ENCODE measurements at places on chromosomes 7 and 10.

DNA sequence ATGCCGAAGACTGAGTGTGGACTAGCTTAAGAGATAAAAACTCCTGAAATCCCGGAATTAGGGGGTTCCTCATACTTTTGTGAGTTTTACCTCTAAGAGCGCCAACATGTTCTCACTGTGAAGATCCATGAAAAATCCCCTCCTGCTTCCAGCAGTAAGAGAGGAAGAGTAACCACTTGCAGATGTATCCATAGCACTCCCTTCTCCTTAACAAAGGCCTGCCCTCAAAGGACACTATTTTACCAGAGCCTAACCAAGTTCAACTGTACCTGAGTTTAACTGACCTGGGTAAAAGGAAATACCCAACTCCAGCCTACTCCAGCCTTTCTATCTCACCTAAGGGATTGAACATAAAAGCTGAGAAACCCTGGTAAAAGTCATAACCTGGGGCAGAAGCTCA lies 280.9 kb downstream of the POLR1F start:
- DNase-seq = no peak

- no peak for DNase-seq
Measured at GRCh38 chr7:137146012-137146455, 197.5 kb downstream of the PTN start.

- DNase-seq = no peak
Measured at GRCh38 chr7:87148332-87148955, 3.8 kb upstream of the DMTF1 start.

DNA sequence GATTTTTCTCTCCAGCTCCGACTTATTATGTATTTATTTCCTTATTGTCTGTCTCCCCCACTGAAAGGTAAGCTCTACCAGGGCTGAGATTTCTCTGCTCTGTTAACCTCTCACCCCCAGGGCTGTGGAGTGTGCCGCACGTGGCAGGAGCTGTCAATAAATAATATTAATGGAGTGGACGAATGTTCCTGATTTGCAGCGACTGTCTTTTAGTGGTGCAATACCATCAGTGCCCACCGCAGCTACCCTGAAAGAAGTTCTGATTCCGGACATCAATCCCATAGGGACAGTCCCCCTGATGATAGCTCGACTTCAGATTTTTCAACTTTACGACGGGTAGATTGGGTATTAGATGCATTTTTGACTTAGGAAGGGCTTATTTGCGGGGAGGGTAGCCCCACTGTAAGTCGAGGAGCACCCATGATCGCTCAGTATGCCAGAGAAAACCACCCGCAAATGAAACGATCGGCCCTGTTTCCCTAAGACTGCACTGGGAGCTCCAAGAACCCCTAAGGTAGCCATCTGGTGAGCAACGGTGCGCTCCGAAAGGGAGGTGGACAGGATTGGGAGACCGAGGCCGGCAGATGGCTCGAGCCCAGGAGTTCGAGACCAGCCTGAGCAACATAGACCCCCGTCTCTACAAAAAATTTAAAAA lies 986 bp upstream of the PPP2R2D start:
- DNase-seq = no peak

- no peak for DNase-seq
Measured at GRCh38 chr10:128462844-128463243, 336.6 kb upstream of the MKI67 start.

DNA sequence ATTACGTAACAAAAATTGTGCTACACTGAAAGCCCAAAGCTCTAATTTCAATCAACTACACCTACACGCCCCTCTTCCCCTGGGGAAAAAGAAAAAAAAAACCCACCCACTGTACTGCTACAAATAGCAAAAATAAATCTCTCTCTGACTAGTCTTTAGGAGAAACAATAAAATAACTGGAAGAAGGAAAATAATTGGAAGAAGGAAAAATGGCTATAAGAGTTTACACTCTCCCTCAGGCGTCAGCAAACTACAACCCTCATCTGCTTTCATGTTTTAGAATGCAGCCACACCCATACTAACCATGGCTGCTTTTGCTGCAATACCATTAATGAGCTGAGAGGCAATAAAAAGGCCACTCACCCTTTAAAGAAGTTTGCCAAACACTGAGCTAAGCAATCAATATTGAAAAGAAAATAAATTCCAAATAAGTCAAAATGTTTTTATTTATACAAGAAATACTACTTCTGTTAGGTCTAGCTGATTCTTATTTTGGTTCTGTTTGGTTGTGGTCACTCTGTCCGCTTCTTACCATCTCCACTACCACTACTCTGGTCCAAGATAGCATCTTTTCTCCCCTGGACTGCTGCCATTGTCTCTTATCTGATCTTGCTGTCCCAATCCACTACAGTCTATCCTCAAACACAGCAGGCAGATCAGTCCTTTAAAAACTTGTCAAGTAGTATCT lies 3.8 kb downstream of the MINDY3 start:
- DNase-seq = peak; percentile 13

GRCh38 chr7:83872501-83872900 lies 223.6 kb upstream of the SEMA3E start:
- no peak for DNase-seq
